Naive thymus-derived CD4-positive, alpha-beta T cell (primary cell): ENCODE measurements at places on chromosomes 3 and 15. TPM values are rescaled to one million over a fixed set of nuclear protein-coding genes. Genes with fewer than 3 reads are reported as not detected.
A peak's percentile ranks its signal among the peaks of the same experiment; 100 is the strongest.

The ST3GAL6 gene
- polyA plus RNA-seq: not detected

DNA sequence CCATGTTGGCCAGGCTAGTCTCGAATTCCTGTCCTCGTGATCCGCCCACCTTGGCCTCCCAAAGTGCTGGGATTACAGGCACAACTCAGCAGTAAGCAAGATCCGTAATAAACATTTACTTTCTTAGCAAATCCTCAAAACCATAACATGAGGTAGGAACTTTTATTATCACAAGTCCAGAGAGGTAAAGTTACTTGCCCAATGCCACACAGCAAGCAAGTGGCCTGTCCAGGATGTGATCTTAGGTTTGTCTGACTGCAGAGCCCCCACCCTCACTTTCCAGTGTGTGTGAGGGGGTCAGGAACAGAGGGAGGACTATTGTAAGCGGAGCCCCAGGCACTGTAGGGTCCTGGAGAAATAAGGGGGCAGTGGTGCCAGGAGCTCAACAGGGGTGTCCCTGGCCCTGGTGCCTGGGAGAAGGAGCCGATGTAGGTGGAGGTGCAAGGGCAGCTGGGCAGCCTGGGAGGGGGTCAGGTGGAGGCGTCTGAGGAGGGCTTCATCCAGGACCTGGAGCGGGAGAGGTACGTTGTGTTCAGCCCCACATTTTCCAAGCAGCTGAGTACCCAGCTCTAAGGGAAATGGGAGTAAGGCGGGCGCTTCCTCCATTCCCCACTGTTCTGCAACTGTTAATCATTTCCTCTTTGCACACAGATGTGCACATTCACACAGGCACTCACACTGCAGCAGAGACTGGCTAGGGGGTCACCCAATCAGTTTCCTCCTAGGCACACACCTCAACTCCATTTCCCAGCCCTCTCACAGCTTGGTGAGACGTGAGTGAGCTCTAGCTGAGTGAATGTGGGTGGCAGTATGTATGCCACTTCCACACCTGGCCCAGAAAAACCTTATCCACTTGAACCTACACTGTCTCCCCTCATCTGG lies 5.9 kb downstream of the RPUSD3 start:
- no peak for DNase-seq

- no peak for DNase-seq
Observed at GRCh38 chr3:103169289-103169688, 734.5 kb downstream of the ZPLD1 start.

The XCR1 gene
- not detected for polyA plus RNA-seq

DNA sequence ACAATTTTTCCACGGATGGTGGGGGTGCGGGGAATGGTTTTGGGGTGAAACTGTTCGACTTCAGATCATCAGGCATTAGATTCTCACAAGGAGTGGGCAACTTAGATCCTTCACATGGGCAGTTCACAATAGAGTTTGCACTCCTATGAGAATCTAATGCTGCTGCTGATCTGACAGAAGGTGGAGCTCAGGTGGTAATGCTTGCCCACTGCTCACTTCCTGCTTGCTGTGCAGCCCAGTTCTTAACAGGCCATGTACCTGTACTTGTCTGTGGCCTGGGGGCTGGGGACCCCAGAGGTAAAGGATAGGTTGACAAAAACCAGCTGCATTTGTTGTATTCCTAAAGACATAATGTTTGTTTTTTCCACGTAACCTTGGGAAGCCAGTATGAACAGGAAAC lies 16.0 kb downstream of the DZIP3 start:
- peak; percentile 28 for DNase-seq

The MITF gene
- polyA plus RNA-seq: not detected
